ENCODE measurements at places on chromosomes 11 and 22.

- no peak for DNase-seq
These were observed 150.0 kb downstream of the DBX1 start for GRCh38 chr11:20010156-20010850.

DNA sequence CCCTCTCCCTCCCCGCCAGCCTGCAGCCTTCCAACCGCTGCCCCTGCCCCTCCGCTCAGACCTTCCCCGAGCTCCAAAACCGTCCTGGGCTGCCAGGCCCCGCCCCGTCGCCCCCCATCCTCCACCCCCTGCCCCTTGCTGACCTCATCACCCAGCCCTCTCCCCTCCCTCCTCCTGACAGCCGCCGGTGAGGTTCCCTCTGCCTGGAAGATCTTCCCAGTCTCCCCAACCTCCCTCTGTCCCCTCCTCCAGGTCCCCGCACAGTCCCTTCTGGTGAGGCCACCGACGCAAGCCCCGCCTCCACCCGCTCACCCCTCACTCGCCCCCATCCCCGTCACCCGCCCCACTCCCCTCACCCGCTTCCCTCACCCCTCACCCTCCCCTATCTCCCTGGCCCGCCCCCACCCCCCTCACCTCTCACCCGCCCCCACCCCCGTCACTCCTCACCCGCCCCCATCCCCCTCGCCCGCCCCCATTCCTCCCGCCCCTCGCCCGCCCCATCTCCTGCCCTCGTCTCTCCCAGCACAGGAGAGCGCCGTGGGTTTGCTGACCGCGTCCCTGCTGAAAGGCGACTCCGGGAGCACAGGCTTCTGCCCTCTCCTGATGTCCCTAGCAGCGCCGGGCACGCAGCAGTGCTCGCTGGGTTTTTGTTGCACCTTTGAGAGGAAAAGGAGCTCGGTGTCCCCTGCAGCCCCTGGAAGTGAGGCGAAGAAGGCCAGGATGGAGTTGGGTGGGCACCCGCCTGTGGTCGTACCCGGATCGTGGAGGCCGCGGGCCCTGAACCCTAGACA lies 16.4 kb upstream of the UPK3A start:
- DNase-seq: no peak

GRCh38 chr11:68261006-68261405 lies 10.8 kb downstream of the C11orf24 start:
- DNase-seq: no peak

DNA sequence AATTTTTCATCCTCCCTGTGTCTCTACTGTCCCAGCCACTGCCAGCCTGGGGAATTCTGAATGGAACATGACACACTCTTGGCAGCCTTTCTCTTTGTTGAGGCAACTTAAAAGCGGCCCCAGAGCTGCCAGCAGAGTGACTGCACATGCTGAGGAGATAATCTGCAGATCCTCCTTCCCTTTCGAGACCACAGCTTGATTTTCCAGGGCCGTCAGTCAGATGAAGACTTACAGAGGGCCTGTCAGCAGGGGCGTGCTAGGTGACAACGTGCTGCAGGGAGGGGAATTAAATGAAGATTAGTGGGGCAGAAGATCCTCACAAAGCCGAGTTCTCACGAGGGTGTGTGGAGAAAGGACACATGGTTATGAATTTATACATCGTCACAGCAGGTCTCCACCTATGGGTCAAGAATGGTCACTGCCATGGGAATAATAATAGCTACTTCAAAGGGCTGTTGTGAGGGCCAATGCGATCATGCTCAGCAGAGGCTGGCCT lies 193.5 kb upstream of the PITPNB start:
- no peak for DNase-seq

- DNase-seq: no peak
These were observed 96.3 kb downstream of the PLEKHA7 start for GRCh38 chr11:16917941-16918340.

DNA sequence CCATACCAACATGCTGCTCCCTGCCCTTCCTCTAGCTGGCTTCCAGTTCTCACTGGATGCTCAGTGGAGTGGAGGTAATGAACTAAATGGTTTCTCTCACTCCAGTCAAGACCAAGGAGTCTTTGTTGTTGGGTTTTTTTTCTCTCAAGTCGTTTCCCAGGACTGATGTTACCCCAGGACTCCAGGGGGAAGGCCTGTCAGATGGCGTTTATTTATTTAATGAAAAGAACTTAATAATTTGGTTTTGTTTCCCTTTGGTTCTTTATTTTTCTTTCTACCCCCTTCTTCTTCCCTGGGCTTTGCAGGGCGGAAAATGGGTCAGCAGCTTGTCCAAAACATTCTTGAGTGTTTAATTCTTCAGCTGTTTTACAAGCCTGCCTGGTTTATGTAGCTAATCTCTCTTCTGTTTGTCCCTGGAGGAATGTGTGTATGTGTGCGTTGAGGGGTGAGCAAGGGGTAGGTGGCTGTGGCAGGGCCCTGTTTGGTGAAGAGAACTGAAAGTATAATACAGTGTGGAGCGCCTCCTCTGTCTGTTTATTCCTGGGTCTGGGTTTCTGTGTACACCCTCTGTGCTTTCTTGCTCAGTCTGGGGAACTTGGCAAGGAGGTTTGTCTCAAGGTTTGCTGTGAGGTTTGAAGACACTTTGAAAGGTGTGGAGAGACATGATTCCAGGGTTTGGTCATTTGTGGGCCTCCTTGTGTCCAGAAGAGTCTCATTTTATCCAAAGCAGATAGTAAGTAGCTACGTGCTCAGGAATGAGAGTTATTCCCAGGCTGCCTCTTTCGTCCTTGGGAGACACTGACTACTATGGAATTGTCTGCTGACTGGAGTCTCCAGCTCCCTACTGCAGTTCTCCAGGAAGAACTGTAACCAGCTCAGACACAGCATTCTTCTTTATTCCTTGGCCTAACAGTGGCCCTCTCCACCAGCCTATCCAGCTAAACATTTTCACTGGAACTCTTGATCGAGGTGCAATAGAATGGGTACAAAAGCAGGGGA lies 175.5 kb downstream of the ADAMTS15 start:
- no peak for DNase-seq

DNA sequence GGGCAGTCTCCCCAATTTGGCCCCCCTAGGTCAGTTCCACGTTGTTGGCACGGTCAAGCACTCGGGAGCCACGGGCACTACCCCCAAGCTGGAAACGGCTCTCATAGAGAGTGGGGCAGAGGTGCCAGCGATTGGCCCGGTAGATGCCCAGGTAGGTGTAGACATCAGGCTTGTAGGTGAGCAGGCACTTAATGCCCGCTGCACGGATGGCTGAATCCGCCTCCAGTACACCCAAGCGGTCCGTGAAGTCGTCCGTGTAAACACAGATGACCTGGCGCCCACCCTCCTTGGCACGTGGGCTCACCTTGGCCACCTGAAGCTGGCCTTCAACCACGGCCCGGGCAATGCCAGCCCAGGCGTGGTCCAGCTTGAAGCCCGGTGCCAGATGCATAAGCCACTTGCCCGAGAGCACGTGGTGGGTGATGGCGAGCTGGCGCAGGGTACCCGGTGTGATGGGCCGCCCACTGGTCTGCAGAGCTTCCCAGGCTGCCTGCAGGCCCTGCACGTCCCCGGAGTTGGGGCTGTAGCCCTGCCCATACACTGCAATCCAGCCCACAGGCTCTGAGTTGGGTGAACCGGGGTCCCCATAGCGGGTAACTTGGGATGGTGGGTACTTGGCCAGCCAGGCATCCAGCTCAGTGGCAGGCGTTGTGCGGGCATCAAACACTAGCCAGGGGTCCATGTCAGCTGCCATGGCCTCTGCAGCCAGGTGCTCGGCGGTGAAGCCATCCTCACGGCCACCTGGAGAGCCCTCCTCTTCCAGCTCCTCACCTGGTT lies 1.2 kb downstream of the C11orf68 start:
- DNase-seq: no peak

DNA sequence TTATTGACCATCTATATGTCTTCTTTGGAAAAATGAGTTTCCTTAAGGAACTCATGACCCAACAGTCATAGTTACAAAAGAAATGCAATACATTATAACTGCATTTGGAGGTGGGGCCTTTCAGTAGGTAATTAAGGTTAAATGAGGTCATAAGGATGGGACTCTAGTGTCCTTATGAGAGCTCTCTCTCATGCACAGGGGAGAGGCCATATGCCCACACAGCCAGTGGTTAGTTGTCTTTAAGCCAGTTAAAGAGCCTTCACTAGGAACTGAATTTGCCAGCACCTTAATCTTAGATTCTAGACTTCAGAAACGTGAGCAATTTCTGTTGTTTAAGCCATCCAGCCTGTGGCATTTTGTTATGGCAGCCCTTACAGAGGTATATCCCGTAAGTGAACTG lies 27.3 kb downstream of the INTS4 start:
- no peak for DNase-seq

DNA sequence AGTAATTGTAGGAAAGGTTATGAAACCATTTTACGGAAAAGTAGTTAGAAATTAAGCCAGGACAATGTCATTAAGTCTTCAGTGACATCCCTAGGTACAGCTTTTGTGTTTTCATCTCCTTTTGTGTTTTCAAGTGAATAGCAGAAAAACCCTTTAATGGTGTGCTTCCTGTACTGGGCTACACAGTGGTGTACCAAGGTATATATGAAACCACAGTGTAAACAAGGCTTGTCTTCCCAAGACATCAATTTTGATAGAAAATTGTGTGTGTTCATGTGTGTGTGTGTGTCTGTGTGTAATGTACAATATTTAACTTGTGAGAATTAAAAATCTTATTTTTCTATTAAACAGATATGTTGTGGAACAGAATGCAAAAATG lies 8.9 kb downstream of the MRPL17 start:
- no peak for DNase-seq

GRCh38 chr22:29647954-29648737 lies 44.7 kb downstream of the NF2 start:
- no peak for DNase-seq

DNA sequence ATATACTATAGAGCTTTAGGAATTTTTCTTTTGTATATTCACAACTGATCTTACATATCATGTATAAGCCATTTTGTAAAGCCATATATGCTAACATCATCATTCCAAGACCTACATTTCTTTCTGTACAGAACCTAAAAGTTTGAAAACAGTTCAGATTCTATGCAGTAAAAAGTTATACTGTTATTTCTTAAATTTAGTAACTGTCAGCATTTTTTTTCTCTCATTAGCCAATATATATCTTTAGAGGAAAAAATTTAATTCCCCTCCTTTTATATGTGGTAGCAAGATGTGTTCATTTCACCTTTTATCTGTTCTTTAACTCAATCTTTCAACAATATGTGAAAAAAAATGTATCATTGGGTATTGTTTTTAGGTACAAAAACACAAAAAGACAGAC lies 120.4 kb upstream of the TP53AIP1 start:
- DNase-seq: no peak

GRCh38 chr11:1455032-1455762 lies 31.4 kb downstream of the MOB2 start:
- DNase-seq: no peak

DNA sequence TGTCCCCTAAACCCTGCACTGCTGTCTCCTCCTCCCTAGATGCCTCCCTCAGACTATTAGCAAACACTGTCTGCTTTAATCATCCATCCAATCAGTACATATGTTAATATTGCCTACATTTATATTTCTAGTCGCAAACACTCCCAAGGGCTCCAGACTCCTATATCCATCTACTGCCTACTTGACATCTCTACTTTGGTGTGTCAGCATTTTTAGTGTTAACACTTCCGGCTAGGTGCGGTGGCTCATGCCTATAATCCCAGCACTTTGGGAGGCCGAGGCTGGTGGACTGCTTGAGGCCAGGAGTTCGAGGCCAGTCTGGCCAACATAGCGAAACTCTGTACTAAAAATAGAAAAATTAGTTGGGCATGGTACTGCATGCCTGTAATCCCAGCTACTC lies 5.5 kb upstream of the THOC5 start:
- no peak for DNase-seq

DNA sequence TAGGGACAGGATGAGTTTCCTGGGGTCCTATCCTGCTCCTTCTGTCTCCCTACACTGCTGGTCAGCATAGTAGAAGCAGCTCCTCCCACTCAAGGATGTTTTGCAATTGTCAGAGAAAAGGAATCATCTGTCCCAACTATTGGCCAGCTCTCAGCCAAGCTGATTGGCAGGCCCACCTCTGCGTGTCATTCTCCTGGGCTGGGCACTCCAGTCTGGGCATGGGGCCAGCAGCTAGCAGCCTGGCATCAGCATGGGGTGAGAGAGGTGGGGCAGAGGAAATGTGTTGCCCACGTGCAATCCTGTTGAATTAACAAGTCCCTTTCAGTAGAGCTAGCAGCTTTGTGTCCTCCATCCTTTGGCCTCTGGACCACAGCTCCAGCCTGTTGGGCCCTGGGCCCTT lies 14.1 kb downstream of the ANKK1 start:
- no peak for DNase-seq

GRCh38 chr11:89660234-89660633 lies 49.9 kb upstream of the TRIM77 start:
- no peak for DNase-seq

- DNase-seq: no peak
These were observed 138.2 kb downstream of the FBXO7 start for GRCh38 chr22:32612834-32613233.

DNA sequence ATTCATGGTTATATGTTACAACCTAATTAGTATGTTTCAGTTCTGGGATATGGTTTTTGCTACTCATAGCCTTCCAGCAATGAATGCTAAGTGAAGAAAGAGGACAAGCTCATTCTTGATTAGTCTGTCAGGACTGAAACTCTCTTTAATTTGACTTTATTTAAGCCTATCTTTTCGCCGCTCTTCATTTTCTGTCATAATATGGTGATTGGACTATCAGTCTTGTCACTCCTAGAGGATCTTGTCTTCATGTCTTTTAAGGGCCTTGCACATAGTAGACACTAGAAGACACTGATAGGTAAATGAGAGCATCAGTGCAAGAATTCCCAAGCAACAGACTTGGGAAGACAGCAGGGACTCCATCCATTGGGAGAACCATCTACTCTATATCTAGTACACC lies 18.9 kb upstream of the MTCH2 start:
- no peak for DNase-seq

DNA sequence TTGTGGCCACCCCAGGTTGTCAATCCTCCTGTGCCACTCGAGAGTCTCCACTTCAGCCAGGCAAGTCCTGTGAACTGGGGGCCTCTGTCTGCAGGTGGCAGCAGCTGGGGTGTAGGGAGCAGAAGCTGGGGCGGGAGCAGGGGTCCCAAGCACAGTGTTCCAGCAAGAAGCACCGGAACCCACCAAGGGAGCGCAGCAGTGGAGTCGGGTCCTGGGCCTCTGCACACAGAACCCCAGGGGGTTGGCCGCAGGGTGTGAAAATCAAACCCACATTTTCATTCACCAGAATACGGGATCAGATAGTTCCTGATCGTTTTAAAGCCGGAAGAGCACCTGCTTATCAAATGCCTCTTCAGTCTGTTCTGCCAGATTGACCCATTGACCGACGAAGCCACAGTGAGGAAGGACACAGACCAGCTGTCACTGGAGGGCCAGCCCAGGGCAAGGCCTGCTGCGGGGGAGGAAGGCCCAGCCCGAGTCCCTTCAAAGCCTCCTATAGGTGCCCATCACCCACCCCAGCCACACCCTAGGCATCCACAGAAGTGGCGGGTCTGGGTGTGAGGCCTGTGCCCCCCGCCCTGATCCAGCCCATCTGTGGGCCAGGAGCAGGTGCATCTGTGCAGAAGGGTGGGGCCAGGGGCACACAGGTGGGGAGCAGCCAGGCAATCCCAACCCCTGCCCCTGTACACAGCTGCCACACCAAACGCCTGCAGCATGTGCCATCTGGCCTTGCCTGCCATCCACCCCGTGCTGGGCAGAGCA lies 34.1 kb downstream of the RSPH14 start:
- no peak for DNase-seq
